CD4-positive, alpha-beta T cell treated with Interleukin-12 subunit alpha and Interleukin-12 subunit beta, for 1 hour (primary cell): ENCODE measurements at places on chromosomes 6 and 20.

DNA sequence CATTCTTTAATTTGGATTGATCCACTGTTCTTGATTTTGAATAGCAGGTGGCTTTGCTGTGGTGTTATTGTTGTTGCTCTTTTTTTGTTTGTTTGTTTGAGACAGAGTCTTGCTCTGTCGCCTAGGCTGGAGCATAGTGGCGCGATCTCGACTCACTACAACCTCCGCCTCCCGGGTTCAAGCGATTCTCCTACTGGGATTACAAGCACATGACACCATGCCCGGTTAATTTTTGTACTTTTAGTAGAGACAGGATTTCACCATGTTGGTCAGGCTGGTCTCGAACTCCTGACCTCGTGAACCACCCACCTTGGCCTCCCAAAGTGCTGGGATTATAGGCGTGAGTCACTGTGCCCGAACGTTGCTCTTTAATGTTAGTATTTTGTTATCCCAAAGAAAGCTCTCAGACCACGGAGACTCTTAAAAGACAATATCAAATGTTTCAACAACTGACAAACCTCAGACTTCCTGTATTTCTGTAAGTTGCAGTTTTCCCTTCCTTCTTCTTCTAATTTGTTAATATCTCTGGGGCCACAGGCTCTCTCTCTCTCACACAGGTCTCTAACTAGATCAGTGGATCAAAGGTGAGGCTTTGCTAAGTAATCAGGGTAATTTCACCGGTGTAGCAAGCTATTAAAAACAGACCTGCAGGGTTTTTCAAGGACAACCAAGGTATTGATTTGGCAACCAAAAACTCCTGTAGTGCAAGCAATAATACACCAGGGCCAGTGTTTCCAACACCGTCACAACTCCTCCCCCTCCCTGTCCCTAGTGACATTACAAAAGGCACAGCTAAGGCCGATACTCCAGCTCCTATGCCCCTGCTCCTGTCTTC lies 48.8 kb upstream of the ZNF217 start:
- DNase-seq = peak; percentile 57

- peak; percentile 87 for DNase-seq
Observed at GRCh38 chr6:32622545-32623401, 14.4 kb upstream of the HLA-DQA1 start.

- DNase-seq = no peak
Observed at GRCh38 chr20:19045371-19045770, 167.1 kb upstream of the SLC24A3 start.

DNA sequence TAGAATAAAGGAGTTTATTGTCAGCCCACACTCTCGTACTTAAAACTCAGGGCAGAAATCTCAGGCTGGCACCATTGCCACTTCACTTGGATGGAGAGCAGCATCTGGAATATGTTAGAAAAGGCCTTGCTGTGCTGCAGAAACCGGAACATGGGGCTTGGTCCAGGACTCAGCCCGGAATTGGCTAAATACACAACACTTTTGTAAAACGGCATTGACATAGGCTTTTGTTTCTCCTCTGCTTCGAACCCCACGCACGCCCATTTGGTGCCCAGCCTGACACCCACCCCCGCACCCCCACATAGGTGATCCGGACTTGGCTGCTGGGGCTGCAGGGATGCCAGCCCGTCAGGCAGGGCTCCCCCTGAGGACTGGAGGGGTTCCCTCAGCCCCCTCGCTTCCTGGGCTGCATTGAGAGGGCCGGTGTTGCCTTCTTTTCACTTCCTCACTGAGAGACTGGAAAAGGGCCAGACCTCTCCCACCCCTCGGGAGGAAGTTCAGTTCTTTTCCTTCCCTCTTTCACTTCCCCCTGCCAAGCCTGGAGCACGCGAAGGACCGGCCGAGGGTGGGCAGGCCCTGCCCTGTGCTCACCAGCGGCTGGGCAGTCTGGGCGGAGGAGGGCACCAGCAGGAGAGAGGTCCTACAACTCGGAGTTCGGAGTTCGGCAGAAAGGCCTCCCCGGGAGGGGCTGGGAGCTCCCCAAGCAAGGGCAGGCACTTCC lies 17.9 kb upstream of the CST3 start:
- DNase-seq = peak; percentile 4

GRCh38 chr20:5751856-5752255 lies 1.7 kb downstream of the SHLD1 start:
- no peak for DNase-seq

GRCh38 chr6:42901538-42901957 lies 14.3 kb upstream of the PTCRA start:
- DNase-seq = peak; percentile 85

DNA sequence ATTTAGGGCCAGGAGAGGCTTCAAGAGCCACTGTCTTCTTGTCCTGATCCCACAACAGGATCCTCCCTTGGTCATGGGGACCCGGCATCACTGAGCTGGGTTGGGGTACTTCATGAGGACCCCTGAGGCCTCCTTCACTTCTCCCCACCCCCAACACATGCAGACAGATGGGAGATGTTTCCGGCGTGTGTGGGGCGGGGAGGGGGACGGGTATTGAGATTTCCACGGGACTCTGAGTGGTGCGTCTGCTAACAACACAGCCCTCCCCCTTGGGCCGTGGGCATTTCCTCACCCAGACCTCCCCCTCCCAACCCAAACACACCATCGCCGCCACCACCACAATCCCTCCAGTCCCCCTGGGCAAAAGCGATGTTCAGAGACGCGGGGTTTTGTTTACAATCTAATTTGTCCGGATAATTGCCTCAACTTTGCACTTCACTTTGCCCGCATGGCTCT lies 906 bp upstream of the FOXP4 start:
- peak; percentile 5 for DNase-seq

GRCh38 chr6:36054956-36055355 lies 27.3 kb downstream of the MAPK14 start:
- no peak for DNase-seq

GRCh38 chr6:25053875-25054371 lies 118.2 kb upstream of the RIPOR2 start:
- DNase-seq = peak; percentile 60

- no peak for DNase-seq
Observed at GRCh38 chr6:82915666-82916065, 150.0 kb downstream of the UBE3D start.

- DNase-seq = no peak
Observed at GRCh38 chr6:40815731-40816130, 223.3 kb downstream of the UNC5CL start.

- DNase-seq = no peak
Observed at GRCh38 chr20:1320902-1321653, 7.9 kb downstream of the SDCBP2 start.

- no peak for DNase-seq
Observed at GRCh38 chr20:36162272-36162966, 7.9 kb downstream of the EPB41L1 start.

GRCh38 chr20:63657260-63657936 lies 714 bp upstream of the RTEL1 start:
- no peak for DNase-seq

DNA sequence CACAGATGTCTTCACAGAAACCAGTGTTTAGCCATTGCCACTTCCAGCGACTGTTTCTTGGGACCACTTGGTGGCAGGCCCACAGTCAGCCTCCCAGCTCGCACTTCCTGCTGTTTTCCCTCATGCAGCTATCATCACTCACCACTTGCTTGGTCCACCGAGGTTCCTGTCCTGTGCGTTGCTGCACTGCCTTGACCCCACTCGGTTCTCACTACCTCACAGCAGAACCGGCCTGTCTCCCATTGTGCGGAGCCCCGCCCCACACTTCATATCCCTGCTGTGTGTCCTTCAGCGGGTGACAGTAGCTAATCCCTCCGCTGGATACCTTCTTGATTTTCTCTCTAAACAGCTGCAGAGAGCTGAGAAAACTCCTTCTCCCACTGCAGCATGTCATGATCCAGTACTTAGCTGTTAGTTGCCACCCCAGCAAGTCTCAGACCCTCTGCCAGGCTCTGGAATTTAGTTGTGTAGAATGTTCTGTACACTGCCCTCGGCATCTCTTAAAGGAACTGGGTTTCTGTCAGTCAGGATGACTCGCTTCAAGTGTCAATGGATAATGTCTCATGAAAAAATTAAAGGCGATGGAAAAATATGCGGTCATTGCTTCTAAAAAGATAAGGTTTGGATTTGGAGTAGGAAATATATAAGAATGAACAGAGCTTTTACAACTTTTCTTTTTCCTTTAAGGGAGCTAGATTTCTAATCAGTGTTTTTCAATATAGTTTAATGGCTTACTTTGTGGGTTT lies 208.0 kb downstream of the FARS2 start:
- DNase-seq = no peak

- peak; percentile 65 for DNase-seq
Observed at GRCh38 chr6:138517635-138518034, 18.3 kb upstream of the NHSL1 start.

DNA sequence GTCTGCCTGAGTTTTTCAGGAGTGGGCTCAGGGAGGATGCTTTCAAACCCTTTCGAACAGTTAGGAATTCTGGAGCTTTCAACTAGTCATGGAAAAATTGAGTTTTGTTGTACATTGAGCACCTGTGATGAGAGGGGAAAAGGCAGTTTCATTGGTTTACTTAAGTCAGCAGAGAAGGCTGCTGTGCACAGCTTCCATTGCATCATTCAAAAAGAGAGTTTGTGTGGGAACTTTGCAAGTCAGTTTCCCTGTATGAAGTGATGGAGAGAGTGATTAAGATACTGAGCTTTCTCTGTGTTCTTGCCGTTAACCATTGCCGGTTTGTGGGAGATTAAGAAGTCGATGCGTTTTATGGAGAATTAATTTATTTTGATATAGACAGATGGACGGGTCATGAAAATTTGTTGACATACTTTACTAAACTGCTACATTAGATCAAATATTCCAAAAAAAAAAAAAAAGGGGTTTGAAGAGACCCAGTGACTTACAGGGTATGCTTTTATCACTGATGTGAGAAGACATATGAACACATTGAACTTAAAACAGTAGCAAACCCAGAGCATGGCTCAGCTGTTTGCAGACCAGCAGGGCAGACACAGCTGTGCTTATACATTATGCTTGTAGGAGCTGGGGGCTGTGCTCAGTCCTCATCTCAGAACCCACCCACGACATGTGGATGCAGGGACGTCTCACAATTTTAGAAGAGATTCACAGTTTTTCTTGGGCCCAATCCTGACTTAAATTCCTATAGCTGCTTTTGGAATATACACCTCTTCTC lies 234.1 kb downstream of the SOX4 start:
- DNase-seq = no peak

- DNase-seq = no peak
Observed at GRCh38 chr6:137700751-137701477, 166.1 kb upstream of the TNFAIP3 start.

- no peak for DNase-seq
Observed at GRCh38 chr6:107571354-107571753, 81.4 kb downstream of the SOBP start.

DNA sequence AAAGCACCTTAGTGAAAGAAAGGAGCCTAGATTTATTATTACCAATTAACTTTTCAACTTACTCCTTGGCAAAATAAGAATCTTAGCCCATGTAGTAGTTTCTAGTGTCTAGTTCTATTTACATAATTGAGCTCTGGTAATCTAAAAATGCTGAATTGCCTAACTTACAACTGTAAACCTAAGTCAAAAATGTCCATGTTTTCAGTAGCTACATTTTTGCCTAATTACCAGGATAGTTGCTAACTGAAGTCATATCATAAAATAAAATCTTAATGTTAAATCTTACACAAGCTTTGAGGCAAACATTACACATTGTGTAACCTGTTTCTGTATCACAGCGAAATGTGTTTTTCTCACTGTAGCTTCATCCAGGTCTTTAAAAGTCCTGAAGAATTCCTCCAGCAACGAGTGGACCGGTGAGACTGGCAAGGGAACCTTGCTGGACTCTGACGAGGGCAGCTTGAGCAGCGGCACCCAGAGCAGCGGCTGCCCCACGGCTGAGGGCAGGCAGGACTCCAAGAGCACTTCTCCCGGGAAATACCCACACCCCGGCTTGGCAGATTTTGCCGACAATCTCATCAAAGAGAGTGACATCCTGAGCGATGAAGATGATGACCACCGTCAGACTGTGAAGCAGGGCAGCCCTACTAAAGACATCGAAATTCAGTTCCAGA lies 7.6 kb upstream of the CLDN20 start:
- DNase-seq = no peak

DNA sequence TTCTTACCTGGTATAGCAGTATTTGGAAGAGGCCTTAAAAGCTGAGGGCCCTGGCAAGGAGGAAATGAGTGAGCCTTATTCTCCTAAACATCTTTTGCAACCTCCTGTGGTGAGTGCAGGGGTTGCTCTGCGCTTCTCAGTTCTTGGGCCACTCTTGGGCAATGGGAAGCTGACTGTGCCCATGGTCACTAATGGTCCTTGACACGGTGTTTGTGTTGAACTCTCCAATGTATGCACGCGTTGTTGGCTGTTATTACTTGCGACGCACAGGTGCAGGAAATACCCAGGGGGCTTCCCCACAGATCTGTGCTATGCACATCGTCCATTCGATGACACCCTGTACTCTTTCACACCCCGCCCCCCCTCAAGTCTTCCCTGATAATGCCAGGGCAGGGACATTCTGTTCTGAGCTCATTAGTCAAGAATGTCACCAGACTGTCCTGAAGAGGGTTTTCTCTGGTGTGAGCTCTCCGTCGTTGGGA lies 79.7 kb downstream of the EDN1 start:
- DNase-seq = no peak

DNA sequence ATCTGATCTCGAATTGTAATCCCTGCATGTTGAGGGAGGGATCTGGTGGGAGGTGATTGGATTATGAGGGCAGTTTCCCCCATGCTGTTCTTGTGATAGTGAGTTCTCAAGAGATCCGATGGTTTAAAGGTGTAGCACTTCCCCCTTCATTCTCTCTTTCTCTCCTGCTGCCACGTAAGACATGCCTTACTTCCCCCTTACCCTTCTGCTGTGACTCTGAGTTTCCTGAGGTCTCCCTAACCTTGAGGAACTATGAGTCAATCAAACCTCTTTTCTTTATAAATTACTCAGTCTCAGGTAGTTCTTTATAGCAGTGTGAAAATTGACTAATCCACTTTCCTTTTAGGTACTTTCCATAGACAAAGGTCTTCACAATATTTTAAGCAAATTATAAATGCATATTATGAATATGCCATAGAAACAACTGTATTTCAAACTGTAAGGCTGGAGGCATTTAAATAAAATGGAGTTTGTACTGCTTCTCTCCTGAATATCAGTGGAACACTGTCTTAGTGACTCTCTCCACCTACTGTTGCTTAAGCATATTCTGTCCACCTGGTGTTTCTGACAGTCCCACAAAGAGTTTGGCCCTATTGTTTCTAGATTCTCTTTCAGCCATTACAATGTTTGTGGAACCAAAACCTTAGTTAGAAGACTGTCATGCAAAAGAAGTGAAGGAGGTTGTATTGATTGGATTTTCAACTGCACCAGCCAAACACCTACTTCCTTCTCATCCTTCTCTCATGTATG lies 24.3 kb upstream of the IL17A start:
- DNase-seq = no peak

- DNase-seq = no peak
Observed at GRCh38 chr20:957544-957943, 41.4 kb upstream of the ANGPT4 start.

GRCh38 chr6:32191696-32192607 lies 491 bp downstream of the GPSM3 start:
- DNase-seq = peak; percentile 63
